ENCODE measurements at places on chromosomes 2 and 18.

- DNase-seq: no peak
Measured at GRCh38 chr18:79890674-79891073, 60.8 kb downstream of the SLC66A2 start.

DNA sequence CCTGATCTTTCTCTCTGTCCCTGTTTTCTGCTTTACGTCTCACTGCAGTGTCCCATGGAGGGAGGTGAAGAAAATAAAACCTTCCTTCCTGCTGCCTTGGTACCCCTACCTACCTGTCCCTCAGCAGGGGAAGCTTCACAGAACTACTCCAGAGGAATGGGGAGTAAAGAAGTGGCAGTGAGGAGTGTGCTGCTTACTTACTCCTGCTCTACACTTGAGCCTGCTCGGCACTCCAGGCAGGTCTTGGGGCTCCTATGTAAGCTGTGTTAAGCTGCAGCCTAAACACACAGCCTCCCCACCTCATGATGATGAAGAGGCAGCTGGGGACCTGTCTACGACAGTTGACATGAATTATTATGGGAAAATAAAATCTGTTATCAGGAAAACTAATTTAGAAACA lies 72.6 kb downstream of the ACSL3 start:
- no peak for DNase-seq

DNA sequence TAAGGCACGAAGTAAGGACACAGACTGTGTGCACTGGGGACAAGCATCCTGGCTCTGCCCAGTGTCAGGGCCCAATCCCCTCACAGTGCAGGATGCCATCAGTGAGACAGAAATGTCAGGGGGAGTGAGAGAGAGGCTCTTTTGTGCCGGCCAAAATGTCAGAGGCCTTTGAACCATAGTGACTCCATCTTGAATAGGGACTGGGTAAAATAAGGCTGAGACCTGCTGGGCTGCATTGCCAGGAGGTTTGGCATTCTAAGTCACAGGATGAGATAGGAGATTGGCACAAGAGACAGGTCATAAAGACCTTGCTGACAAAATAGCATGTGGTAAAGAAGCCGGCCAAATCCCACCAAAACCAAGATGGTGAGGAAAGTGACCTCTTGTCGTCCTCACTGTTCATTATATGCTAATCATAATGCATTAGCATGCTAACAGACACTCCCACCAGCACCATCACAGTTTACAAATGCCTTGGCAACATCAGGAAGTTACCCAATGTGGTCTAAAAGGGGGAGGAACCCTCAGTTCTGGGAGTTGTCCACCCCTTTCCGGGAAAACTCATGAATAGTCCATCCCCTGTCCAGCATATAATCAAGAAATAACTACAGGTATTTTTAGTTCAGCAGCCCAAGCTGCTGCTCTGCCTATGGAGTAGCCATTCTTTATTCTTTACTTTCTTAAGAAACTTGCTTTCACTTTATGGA lies 337.4 kb downstream of the LPIN1 start:
- no peak for DNase-seq

DNA sequence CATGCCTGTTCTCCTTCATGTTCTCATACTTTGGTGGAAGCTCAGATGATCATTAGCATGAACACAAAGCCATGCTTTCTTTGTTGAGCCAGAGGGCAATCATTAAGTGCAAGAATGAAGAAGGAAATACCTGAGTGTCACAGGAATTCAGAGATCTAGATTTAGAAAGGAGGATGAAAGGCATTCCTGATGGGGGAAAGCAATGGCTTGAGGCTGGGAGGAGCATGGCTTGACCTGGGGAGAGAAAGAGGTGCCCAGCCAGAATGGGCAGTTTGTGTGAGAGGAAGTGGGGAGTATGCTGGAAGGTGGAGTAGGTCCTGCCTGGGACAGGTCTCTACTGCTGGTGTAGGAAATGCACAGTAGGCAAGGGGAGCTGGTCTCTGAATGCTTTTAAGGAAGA lies 35.1 kb downstream of the SLC4A3 start:
- DNase-seq: no peak

DNA sequence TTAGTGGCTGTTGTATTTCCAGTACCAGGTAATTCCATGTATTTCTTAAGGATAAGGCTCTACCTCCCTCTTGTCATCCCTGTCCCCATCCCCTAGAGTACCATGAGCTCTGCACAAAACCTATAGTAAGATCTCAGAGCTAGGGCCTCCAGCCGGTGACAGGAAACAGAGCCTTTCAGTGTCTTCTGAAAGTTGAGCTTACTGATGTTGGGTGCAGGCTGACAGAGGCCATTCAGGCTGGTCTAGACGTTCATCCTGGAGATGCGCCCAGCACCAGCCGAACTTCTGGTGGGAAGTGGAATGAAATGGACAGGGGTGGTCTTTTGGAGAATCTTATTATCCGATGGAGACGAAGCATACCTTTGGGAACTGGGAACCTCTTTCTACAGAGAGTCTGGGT lies 16.7 kb upstream of the LYPD6B start:
- DNase-seq: no peak

- DNase-seq: no peak
Measured at GRCh38 chr2:172394002-172394401, 33.4 kb upstream of the ITGA6 start.

- DNase-seq: no peak
Measured at GRCh38 chr2:105038383-105039061, 653 bp downstream of the MRPS9 start.

DNA sequence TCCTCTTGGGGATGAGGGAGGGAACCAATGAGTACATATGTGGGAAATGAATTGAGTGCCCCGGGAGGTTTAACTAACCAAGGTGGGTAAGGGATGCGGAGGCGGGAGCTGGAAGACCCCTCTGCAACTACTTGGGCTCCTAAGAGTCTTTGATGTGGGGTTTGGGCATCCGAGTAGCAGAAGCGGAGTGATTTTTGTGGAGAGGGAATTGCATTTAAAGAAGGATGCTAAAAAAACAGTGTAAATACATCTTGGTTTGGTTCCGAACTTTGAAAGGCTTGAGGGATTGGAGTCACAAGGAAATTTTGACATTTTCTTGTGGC lies 215.7 kb downstream of the MCFD2 start:
- no peak for DNase-seq

DNA sequence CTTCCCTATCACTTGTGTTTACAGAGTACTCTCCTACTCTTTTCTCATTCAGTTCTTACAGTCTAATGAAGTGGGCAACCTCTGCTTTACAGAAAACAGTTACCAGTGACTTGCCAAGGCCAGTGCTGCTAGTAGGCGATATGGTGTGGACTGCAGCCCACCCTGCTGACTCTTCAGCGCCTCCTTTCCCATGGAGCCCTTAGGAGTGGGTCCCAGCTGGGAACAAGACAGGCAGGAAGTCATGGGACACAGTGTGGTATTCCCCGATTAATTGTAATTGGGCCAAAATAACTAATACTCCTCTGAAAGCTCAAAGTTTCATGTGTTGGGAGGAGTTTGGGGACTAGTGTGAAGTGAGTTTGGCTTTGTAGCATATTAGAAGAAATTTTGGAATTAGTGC lies 120.1 kb upstream of the EML6 start:
- DNase-seq: no peak

DNA sequence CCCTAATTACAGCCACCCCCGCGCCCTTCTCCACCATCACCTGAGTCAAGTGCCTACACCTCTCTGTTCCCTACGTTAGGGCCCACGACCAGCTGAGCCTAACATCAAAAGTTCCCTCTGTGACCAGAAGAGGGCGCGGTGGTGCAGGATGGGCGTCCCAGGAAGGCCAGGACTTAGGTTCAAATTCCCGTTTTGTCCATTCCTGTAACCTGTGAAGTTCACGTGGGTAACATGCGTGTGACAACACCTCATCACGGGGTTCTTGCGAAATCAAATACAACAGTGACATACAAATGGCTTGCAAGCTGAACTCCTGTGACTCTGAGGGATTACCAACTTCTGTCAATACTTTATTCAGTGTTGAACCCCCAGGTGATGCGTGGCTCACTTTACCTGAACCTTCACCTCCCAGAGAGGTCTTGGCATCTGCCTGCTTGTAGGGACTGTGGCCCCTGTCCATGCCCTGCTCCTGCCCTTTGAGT lies 207.9 kb downstream of the ARL4C start:
- no peak for DNase-seq

- DNase-seq: no peak
Measured at GRCh38 chr18:56086176-56086575, 498.2 kb upstream of the TCF4 start.

DNA sequence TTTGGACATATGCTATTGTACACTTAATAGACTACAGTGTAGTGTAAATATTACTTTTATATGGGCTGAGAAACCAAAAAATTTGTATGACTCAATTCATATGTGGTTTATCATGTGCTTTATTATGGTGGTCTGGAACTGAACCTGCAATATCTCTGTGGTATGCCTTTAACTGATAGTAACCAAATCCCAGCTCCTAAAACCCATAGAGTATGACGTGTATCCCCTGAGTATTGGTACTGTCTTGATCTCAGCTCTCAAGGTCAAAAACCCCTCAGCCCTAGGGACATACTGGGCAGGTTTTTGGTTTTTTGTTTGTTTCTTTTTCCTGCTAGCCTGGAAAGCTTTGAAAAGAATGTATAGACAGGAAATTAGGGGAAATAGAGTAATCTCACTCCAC lies 42.2 kb upstream of the ARHGAP15 start:
- no peak for DNase-seq

GRCh38 chr2:29013057-29013780 lies 32.1 kb downstream of the TOGARAM2 start:
- DNase-seq: no peak

DNA sequence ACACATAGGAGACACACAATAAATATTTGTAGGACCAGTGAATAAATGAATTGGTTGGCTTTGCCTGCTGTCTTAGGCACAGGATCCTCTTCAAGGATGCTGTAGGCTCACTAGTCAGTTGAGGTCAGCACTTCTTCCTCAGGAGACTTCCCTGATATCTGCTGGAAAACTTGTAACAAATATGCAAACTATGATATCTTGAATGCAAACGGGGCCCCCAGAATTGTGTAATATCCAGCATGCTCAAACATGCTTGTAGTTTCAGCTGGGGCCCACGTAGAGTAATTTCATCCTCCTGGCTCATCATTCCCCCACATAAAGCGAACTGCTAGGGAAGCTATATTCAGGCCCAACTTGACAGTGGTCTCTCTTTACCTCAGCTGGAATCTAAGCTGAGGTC lies 43.6 kb downstream of the POLE4 start:
- DNase-seq: no peak

- no peak for DNase-seq
Measured at GRCh38 chr18:2336690-2337392, 234.5 kb downstream of the METTL4 start.

- DNase-seq: no peak
Measured at GRCh38 chr2:237540823-237541222, 25.6 kb upstream of the PRLH start.

GRCh38 chr18:79910563-79911343 lies 40.7 kb downstream of the SLC66A2 start:
- DNase-seq: no peak

DNA sequence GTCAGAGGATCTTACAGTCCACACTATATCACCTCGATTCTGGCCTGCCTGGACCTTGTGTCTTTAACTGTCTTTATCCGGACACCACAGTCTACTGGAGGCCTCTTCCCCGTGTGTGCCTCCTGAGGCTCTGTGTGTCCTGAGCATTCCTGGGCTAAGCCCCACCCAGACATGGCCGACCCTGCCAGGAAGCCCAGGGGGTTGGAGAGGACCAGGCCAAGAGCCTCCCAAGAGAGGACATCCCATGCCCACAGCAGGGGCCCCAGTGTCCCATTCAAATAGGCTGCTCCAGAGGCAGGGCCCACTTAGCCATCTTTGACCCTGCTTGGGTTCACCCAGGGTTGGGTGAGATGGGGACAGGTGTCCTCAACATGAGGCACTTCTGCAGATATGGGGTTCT lies 84.7 kb upstream of the OTOS start:
- DNase-seq: no peak

- DNase-seq: no peak
Measured at GRCh38 chr18:3690764-3691066, 240.7 kb downstream of the TGIF1 start.

- DNase-seq: no peak
Measured at GRCh38 chr18:44730803-44731529, 50.3 kb downstream of the SETBP1 start.

GRCh38 chr2:225270861-225271260 lies 128.6 kb upstream of the NYAP2 start:
- DNase-seq: no peak

GRCh38 chr2:96547731-96548171 lies 11.2 kb downstream of the ARID5A start:
- DNase-seq: no peak

- DNase-seq: no peak
Measured at GRCh38 chr2:10914272-10914693, 2.5 kb downstream of the KCNF1 start.

DNA sequence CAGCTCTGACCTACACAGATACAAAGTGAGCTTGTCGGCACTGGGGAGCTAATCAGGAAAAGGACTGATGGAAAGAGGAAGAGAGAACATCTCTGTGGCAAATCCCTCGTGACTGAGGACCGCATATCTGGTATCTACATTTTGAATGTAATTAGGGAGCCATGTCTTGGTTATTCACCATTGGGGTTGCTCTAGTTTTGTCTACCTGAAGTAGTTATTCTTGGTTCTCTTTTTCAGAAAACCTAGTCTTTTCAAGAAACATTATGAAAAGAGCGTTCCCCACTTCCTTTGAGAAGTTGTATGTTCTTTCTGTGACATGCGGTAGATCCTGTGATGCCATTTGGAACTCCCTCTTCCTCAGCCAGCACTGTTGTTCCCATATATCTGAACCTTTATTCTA lies 104.4 kb downstream of the DOCK10 start:
- DNase-seq: no peak

DNA sequence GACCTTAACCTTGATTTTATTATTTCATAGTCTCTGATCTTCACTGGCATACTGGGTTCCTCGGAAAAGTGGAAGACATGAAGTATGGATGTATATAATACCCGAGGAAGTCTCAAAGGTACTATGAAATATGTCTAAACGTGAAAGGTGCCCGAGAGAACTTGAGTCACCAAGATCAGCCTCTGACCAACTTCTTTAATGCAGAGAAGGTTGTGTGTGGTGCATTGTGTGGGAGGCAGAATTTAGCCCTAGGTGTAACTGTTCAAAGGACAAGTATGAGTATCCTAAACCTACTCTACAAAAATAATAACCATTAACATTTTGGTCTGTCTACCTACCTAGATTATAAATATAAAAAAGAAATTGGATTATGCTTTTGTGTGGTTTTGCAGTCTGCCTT lies 36.1 kb downstream of the OSBPL6 start:
- no peak for DNase-seq

DNA sequence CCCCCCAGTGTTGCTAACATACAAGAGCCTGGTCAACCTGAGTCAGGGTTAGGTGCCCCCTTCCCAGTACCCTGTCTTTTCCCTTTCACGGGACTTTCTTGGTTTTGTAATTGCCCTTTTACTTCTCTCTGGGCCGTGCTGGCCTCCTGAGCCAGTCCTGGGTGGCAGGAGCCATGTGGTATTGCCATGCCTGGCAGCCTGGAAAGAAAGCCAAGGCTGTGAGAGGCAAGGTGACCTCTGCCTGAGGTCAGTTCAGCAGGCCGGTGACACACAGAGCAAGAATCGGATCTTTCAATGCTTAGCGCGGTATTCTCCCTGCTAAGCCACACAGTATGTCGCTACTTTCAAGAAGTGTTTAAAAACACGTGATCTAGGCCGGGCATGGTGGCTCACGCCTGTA lies 52.3 kb downstream of the C18orf63 start:
- DNase-seq: no peak
